ENCODE measurements at places on chromosomes 5 and 9.

DNA sequence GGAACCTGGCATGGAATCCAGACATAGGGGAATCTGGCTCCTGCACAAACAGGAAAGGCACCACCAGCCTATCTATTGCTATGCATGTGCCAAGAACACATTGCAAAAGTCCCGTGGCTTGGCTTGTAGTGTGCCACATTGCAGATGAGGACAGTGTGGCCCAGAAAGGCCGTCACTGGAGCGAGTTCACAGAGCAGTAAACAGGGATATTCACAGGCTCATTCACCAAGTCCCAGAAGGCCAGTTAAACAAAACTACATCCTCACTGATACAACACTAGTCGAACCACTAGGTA, 39.6 kb upstream of the TRIM32 start:
- DNase-seq, result no peak

GRCh38 chr9:114028646-114029045, 49.5 kb downstream of the AMBP start:
- DNase-seq, result no peak

GRCh38 chr5:4104831-4105597, 509.4 kb downstream of the IRX1 start:
- DNase-seq, result no peak

- DNase-seq, result no peak
Observed at GRCh38 chr9:121694600-121694999, 43.2 kb downstream of the DAB2IP start.

- no peak for DNase-seq
Observed at GRCh38 chr5:68331192-68332079, 115.9 kb downstream of the PIK3R1 start.

DNA sequence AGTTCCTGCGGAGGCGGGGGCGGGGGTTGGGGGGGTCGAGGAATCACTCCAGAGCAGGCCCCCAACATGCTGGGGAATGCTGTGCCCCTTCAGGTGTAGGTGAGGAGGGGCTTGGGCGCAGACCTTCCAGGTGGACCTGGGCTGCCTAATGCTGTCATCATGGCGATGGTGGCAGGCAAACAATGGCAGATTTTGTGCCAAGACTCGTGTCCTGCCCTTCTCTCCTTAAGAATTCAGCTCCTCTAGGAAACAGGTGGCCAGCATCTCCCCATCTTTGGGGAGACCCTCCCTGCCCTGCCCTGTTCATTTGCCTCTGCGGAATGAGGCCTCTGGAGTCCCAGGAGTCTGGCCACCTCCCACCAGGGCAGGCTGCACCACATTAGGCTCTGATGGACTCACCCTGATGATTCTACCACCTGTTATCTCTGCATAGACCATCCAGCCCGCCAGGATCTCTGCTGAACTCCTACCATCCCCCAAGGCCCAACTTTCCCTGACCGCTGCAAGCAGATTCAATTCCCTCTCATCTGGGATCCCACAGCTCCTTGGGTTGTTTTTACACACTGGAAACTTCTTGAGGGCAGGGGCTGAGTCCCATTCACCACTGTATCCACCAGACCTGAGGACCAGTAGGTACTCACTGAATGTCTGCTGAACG, 10.9 kb upstream of the SLC25A51 start:
- DNase-seq, result no peak

- no peak for DNase-seq
Observed at GRCh38 chr9:128383007-128383753, 12.0 kb downstream of the URM1 start.

- no peak for DNase-seq
Observed at GRCh38 chr9:133473743-133474142, 5.2 kb downstream of the SLC2A6 start.

DNA sequence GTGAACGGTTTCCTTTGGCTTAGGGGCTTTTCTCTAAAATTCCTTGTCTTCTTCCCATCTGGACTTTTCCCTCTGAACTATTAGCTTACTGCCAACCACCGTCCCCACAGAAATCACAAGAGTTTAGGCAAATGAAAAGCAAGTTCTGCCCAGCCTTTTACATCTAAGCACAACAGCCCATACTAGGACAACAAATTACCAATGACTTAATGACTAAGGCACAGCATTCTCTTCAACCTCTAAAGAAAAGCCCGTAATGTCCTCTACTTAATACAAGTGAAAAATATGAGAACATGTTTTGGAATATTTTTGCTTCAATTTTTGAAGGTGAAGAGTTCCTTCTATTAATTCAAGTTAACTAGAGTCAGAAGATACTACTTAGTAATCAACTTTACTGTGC, 1.2 kb downstream of the ZBTB5 start:
- no peak for DNase-seq

DNA sequence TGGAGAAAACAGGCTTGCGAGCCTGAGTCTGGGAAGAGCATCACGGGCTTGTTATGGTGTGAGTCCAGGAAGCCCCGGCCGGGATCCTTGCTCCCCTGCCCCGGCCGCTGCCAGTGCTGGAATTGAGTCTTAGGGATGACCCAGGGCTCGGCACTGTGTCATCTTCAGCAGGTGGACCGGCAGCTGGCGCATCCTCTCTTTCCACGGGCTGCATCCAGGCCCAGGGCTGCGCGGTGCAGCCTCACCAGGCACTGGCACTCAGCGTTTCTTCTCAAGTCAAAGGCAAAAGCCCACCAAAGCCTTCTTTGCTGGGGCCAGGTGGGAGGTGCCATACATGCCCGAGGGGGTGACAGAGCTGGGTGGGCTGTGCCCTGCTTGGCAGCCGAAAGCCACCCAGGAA, 46.6 kb downstream of the COL5A1 start:
- DNase-seq, result no peak

DNA sequence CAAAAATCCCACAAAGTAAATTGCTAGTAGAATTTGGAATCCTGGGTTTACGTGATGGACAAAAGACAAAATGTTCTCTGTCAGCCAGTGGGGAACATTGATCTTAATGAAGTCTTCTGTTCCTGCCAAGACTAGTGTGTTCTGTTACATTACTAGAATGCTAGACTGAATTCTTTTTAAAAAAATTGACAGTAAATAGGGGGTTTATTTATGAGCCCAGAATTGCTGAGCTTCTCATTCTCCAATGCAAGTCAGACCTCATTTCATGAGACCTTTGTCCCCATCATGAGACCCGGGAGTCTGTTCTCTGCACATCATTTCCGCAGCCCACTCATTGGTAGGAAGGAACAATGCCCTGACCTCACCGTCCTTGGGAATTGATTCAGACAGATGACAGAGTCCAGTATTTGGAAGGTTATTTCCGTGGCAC, 173.8 kb upstream of the OTULINL start:
- DNase-seq, result no peak

GRCh38 chr5:135254183-135254582, 144.8 kb downstream of the MACROH2A1 start:
- DNase-seq, result no peak

DNA sequence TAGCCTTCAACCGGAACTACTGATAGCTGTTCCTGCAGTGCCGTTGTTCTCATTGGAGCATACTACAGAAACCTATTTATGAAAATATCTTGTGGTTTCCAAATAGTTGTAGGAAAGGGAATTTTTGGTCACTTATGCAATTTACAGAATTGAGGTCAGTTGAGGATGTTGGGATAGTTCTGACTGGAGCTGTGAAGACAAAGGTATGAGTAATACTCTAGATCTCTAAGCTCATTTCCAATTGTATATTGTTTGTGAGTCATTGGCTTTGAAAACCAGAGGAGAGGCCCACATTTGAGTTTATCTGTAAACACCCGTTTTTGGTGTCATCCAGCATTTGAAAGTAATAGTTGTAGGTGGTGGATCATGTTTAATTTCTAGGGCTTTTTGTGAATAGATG, 561.3 kb upstream of the WWC1 start:
- DNase-seq, result no peak

DNA sequence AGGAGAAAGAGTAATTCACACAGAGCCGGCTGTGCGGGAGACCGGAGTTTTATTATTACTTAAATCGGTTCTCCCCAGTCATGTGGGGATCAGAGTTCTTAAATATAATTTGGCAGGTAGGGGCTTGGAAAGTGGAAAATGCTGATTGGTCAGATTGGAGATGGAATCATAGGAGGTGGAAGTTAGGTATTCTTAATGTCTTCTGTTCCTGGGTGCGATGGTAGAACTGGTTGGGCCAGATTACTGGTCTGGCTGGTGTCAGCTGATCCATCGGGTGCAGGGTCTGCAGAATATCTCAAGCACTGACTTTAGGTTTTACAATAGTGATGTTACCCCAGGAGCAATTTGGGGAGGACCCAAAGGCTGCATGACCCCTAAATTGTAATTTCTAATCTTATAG, 4.6 kb upstream of the CERCAM start:
- DNase-seq, result no peak

GRCh38 chr9:127087411-127087810, 35.0 kb downstream of the ANGPTL2 start:
- no peak for DNase-seq

DNA sequence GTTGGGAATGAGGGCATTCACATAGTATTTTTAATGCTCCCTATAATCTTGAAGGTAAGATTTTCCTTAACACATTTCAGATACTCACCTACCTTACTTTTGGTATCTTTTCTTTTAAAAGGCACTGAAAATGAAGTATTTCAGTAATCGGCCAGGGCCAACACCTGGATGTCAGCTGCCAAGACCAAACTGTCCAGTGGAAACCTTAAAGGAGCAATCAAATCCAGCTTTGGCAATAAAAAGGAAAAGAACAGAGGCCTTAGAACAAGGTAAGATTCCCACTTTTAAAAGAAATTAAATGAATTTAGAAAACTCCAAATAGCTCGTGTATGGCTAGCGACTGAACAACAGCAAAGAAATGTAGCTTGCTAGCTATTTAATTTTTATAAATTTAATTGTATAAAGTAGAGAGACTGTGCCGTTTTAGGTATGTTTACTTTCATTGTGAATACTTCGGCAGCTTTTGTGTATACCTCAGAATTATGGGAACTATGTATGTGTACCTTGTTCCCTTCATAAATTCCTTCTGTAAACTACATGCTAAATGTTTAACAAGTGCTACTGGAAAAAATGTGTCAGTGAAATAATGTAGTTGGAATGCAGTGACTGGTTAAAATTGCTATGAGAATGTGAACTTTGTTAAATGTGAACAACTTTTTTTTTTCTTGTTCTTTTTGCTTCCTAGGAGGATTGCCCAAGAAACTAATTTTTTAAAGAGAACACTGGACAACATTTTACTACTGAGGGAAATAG, 41.9 kb downstream of the CDK7 start:
- DNase-seq, result no peak

DNA sequence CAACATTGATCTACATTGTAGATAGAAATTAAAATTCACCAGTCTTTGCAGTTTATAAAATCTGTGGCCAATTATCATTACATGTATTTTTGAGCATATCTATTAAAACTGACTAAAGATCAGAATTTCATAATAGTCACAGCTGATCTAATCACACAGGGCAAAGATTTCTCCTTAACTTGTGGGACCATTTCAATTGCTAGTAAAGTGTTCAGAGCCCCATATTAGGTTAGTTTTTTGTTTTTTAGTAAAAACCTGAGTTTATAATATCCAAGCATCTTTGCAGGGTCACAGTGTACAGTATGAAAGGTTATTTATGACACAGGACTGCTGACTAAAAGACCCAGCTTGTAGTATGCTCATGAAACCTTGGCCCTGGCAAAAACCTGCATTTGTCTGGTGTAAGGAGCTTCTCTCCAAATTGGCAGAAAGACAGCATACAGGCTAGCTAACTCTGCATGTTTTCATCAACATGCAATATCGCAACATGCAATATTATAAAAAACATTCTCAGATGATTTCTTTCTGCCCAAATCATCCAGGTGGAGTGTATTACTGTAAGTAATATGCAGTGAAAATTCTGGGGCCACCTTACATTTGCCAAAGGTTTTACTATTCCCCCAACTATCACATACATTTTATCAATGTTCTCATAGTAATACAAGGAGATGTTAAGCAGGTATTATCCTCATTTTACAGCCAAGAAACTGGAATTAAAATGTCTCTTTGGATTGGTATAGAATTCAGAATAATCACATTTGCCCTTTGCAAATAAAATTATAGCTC, 37.7 kb upstream of the ALDH1A1 start:
- no peak for DNase-seq

DNA sequence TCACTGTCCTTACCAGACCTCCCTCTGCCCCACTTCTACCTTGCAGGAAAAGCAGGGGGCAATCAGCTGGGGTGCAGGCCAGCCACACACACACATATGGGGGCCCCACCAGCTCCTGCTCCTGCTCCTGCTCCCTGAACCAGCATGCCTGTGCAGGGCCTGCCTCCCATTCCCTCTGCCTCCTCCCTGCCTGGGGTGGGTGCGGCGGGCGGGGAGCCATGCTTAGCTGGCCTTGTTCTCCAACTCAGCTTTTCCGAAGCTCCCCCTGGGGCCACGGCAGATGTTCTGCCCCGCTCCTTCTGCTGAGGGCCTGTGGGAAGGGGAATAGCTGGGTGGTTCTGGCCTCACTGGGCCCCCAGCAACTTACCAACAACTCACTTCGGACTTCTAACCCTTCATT, 89.8 kb downstream of the ZNF354C start:
- DNase-seq, result no peak

DNA sequence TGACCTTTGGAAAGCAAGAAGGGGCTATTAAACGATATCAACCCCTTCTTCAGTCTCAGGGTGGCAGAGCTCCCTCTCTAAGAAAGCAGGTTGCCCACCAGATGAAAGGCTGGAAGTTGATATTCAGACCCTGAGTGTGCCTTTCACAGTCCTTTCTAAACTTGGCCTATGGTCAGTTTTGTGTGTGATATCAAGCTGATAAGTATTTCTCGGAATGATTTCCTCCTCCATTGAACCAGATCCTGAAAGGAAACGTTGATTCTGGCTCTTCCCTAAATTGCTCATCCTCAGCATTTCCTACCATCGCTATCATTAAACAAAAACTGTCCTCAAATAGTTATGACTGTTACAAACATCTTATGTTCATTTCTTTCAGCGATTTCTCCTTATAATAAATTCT, 130.4 kb downstream of the CEMIP2 start:
- DNase-seq, result no peak

- no peak for DNase-seq
Observed at GRCh38 chr9:87547671-87548081, 50.0 kb downstream of the DAPK1 start.

DNA sequence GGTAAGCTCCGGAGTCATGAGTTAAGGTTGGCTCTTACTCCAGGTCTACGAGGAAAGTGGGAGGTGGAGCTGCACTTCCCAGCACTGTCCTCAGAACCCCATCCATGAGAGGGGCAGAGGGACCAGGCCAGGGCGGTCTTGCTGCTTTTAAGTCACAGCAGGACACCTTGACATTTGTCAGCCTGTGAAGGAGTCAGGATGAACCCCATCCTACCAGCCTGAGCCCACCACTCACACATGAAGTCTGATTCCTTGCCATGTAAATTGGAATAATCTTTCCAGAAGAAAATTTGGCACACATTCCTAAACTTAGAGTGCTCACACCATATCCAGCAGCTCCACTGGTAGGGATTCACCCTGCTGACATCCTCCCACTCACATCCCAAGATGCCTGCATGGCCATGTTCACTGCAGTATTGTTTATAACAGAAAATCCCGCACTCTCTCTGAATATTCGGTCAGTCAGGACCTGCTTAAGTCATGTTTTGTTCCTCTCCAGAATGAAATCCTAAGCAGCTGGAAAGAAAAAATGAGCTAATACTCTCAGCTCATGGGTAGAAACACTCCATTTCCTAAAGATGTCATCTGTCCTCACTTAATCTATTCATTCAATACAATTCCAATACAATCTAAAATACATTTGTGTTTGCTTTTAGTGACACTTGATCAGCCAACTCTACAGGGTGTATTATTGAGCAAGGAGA, 79.3 kb upstream of the COL5A1 start:
- no peak for DNase-seq

Measured in NK-92 treated with Interleukin-12 subunit alpha and Interleukin-12 subunit beta, amount 100 ng/mL, for 24 hours (cell line).